ENCODE measurements at places on chromosomes 1 and 21. TPM values are rescaled to one million over a fixed set of nuclear protein-coding genes. Genes with fewer than 3 reads are reported as not detected.

The DCST1 gene
- total RNA-seq: not detected

The PLA2G4A gene
- total RNA-seq: not detected

The C1orf185 gene
- not detected for total RNA-seq

The ECE1 gene
- total RNA-seq: 192 TPM

The FCRL2 gene
- not detected for total RNA-seq

The FAM110D gene
- total RNA-seq: 0.05 TPM

The OR2T29 gene
- not detected for total RNA-seq

The S100A6 gene
- total RNA-seq: 1,986 TPM

The FBXO28 gene
- 36.6 TPM for total RNA-seq

The SPRR2B gene
- not detected for total RNA-seq

The TIAM1 gene
- 3.7 TPM for total RNA-seq

The KIF17 gene
- 3.9 TPM for total RNA-seq

The ZMYM4 gene
- total RNA-seq: 82.2 TPM

The DDAH1 gene
- 85.4 TPM for total RNA-seq

The FMO4 gene
- 0.33 TPM for total RNA-seq

The LEMD1 gene
- total RNA-seq: not detected

The CFHR2 gene
- not detected for total RNA-seq

The MRPL39 gene
- total RNA-seq: 24.7 TPM

The C4BPA gene
- 0.26 TPM for total RNA-seq

The PCP4L1 gene
- total RNA-seq: not detected

The SPRR2E gene
- not detected for total RNA-seq

The CAPN9 gene
- total RNA-seq: not detected

The ATP5PF gene
- total RNA-seq: 103 TPM

The PTPRF gene
- total RNA-seq: 77.5 TPM

The PRMT6 gene
- total RNA-seq: 11.5 TPM

The CADM3 gene
- 0.28 TPM for total RNA-seq

The FMO2 gene
- 0.08 TPM for total RNA-seq

The SIK1 gene
- total RNA-seq: 32.3 TPM

The TM2D1 gene
- 43.2 TPM for total RNA-seq

The NR1I3 gene
- not detected for total RNA-seq

The B4GALT2 gene
- total RNA-seq: 90.1 TPM

The SSU72 gene
- total RNA-seq: 217 TPM

The EDN2 gene
- total RNA-seq: not detected

The TTC4 gene
- 25.2 TPM for total RNA-seq

The MSH4 gene
- total RNA-seq: 0.26 TPM

The IL23R gene
- total RNA-seq: not detected

Data from Panc1 (cell line).